ENCODE measurements at places on chromosomes 16 and 17.
A peak's percentile ranks its signal among the peaks of the same experiment; 100 is the strongest.

DNA sequence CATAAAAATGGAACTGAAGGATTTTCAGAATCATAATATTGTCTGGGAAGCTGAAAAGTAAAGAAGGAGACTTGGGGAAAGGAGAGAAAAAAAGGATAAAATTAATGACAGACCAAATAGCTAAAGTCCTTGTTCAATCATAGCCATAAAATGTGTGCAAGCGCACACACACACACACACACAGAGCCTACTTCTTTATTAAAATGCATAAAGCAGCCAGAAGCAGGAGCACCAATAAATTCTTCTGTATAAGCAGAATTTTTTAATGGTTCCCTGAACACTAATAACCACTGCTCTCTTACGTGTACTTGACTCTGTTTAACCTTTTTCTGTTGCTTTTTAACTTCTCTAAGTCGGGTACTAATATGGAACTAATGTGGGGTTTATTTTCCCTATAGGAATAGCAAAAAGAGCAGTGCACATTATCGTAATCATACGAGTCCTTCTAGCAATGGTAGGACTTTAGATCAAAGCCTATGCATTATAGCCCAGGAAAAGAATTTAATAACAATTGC, 131.0 kb upstream of the PSMD7 start:
- DNase-seq, result no peak

DNA sequence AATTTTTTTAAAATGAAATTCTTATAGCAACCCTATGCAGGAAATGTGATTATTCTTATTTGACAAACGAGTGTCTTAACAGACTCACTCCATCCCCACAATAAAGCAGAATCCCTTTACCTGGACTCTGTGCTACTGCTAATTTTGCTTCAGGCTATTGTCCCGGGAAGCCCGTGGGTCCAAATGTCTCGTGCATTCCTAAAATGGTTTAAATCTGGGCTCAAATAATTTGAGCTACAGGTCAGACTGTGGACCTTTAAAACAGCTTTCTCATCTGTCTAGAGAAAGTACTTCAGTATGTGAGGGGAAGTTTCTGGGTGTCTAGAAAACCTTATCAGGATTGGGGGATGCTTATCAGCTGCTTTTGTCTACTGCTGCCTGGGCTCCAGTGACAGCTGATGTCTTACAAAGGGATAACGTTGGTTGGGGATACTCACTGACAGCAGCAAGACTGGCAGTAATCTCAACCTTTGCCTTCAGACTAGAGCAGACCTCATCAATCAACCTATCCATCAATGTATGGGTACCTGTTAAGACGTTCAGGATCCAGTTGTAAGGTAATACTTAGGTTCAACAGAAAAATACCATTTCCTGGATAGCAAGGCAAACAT, 197.9 kb upstream of the CDH11 start:
- no peak for DNase-seq

DNA sequence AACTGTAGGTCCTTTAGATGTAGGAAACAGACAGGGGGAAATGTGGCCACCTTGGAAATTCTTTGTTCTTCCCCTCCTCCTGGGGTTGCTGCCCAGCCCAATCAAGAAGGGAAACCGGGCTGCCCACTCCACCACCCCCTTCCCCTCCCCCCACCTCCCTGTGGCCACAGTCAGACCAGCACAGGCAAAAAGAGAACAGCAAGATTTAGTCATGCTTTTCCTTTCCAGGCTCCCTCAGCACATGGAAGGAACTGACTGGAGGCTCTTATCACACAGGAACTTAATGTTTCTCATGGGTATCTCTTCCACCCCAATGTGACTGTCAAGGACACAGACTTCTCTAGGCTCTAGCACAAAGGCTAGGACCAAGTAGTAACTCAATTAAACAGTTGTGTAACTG, 3.0 kb upstream of the CCL1 start:
- DNase-seq, result no peak

DNA sequence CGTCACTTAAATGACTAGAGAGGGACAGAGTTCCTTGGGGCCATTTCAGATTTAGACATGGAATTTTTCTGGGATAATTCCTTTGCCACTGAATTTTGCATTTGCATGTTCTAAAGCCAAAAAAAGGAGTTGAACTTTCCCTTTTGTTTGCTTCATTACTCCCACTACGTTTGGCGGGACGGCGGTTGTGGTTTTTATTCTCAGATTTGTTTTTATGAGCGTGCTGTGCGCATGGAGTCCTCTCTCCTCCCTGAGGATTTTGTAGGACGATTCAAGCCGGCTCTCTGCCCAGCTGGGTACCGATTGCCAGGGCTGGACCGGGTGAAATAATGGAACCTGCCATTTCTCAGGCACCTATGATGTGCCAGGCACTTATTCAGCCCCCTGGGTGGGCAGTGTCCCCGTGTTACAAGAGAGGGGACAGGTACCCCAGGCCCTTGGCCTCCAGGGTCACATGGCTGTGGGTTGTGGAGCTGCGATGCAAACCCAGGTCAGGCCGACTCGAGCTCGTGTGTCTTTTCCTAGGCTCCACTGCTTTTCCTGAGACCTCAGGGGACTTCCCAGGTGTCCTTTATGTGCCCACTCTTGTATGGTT, 18.8 kb downstream of the CMIP start:
- no peak for DNase-seq

GRCh38 chr17:66630828-66631472, 204.0 kb upstream of the CACNG5 start:
- no peak for DNase-seq

DNA sequence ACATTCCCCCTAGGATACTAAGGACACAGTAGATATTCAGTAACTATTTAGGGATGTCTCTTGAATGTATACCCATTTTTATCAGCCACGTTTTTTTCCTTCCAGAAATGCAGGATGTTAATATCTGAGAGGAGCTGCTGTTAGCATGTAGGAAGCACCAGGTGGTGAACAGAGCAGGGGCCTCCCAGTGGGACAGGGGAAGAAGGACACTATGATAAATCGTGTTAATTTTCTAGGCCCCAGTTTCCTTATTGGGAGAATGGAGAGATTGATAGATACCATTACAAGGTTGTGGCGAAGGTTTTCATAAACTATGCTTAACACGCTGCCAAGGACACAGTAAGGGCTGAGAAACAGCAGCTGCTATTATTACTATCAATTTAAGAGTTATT, 45.4 kb downstream of the PRSS54 start:
- no peak for DNase-seq

- no peak for DNase-seq
Measured at GRCh38 chr16:73232555-73233328, 184.8 kb upstream of the ZFHX3 start.

GRCh38 chr17:31031841-31032240, 61.0 kb downstream of the RNF135 start:
- DNase-seq, result no peak

DNA sequence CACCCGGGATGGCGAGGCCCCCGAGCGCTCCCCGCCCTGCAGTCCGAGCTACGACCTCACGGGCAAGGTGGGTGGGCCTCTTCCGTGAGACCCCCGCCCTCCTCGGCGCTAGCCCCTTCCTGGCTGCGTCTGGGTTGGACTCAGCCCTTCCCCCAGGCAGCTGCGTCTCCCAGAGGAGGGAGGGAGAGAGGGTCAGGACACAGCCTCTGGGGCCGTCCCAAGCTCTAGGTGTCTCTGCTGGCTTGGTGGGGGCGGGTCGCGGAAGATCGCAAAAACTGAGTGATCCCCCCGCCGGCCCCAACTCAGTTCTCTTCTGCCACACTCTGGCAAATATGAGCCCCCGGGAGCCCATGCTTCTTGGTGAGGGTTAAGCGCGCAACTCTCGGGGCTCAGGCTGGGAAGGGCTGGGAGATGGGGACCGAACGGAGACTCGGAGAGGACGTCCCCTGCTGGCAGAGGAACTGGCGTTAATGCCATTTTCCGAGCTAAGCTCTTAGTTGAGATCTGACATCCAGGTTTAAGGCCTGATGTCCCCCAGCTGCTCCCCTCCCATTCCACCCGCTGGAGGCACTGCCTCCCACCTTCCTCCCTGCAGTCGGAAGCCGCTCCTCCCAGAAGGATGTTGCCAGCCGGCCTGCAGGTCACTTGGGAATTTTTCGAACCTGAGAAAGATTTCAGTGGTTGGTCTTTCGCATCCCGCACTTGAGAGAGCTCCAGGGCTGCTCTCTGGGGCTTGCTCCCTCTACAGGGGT, 419 bp downstream of the RAB37 start:
- no peak for DNase-seq

DNA sequence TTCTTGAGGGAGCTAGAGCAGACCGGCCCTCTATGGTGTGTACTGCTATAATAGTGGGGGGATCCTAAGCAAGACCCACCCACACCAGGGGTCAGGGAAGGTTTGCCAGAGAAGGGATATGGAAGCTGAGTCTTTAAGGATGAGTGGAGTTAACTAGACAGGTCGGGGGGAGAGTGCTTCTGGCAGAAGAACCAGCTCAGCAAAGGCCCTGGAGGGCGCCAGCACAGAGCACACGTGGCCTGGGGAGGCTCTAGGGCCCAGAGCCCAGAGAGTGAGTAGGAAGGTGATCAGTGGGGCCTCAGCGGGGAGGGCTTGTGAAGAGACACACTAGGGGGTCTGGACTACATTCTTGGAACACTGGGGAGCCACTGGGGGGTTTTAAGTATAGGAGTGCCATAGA, 21.1 kb downstream of the NGFR start:
- DNase-seq, result no peak

DNA sequence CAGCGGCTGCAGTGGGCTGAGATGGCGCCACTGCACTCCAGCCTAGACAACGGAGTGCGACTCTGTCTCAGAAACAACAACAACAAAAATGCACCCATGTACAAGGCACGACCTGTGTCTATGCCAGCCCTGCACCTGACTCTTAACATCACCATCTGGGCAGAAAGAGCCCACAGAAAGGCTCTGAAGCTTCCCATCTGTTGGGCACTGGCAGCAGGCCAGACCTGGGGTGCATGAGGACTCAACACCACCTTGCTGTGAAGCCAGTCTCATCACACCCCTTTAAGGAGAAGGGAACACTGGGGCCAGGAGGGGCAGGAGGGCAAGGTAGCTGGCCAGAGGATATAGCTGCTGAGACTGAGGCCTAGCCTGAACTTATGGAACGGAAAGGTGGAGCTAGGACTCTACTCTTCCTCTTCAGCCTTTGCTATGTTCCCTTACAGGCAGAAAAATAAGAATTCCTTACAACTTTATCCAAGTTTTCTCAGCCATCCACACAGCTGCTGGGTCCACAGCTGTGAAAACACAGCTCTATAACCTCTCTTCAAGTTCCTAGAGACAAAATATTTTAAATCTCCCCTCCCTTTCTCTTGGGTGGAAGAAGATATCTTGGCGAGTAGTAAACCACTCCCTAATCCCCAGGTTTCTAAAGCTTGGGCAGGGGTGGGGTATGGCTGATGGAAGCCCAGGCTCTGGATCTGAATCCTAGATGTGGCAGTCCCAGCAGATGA, 2.8 kb downstream of the ELOB start:
- DNase-seq, result no peak

DNA sequence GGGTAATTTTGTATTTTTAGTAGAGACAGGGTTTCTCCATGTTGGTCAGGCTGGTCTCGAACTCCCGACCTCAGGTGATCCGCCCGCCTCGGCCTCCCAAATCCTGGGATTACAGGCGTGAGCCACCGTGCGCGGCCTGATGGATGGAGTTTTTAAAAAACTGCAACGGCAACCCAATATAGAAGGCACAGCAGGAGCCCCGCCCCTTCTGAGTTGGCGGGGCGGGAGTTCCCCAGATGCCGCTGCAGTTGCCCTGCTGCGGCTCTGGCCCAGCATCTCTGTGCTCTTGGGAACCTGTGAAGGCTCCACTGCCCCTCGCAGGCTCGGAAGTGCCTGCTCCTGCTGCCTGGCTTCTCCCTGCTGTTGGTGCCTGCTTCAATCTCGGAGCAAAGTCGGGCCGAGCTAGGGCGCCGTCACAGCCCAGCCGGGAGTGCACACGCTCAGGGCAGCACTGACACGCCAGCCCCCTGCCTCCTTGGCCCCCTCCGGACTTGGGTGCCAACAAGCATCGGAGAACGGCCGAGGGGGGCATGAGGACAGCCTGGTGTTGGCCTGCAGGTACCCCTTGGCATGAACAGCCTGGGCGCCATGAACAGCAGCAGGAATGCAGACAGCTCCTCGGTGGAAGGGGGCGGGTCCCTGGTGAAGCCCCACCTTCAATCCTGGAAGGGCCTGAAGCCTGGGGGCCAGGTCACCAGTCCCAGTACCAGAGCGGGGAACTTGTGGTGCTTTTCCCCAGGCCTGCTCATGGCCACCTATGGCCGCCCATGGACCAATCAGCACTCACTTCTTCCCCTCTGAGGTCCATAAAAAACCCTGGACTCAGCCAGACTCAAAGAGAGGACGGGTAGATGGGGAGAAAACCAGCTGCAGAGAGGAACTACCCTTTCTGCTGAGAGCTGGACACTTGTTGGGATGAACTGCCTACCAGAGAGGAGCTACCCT, 2.3 kb upstream of the NT5M start:
- DNase-seq, result peak; percentile 12

All from T-helper 22 cell (primary cell).